ENCODE measurements at places on chromosomes 6 and 20.
A peak's percentile ranks its signal among the peaks of the same experiment; 100 is the strongest.

GRCh38 chr6:147251072-147251471, 46.9 kb downstream of the STXBP5 start:
- no peak for DNase-seq

DNA sequence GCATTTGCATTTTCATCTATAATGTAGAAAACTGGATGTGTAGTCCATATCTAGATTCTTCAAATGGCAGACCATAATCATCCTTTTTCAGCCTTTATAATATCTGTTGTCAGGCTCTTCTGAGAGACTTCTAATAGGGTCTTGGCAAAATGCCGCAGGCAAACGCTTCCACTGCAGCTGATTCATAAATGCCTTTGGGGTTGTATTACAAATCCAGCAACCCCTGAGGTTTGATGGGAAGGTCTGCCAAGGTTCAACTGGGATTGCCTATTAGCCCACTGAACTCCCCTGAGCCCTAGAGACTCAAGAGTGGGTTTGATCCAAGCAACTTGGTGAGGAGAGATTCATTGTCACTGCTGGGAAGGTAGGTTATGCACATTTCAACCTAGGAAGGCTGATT, 365.2 kb upstream of the POU3F2 start:
- no peak for DNase-seq

- DNase-seq = no peak
These were observed 37.6 kb upstream of the ANGPT4 start for GRCh38 chr20:953742-954141.

DNA sequence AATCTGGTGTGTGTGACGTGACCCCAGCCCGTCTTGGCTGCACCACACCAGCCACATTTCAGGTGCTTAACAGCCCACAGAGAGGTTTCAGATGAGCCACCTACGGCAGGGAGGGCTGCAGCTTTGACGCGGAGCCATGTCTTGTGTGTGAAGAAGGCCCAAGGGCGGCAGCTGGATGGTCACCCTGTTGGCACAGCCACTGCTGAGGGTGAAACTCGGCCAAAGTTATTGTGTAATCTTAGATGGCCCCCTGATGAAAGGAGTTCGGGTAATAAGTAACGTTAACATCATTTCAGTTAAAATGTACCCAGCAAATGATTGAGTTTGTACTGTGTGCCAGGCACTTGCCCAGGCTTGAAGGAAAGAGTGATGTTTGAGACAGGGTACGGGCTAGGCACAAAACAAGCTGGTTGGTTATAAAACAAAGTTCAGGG, 97.2 kb downstream of the SSR1 start:
- DNase-seq = no peak

DNA sequence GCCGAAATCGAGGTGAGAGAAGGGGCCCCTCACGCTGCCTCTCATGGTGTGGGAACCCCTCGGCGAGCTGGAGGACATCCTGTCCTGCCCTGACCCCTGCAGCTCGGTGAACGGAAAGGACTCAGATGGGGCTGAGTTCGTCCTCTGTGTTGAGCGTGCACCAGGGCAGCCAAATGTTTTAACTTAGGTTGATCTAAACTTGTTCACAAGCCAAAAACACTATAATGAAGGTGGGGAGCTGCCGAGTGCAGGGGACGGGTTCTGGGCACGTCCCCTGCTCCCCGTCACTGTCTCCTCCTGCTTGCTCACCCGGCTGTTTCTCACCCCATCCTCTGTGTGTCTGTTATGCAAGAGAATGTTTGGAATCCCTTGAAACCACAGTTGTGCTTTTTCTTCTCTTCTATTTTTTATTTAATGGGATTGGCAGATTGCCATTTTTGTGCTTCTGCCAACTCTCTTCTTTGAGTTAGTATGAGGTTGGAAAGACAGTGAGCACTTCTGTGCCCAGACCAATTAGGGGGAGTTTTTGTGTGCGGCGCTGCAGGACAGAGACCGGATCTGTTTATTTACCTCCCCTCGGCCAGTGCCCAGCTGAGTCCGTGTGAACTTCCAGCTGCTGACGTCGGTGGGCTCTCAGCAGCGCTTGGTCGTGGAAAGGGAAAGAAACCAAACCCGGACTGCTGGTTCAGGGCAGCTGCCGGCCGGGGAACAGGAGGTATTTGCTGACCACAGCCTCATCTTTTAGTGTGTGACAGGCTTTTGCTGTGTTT, 158.1 kb downstream of the DTNBP1 start:
- no peak for DNase-seq

- DNase-seq = no peak
These were observed 254.9 kb downstream of the TAF4 start for GRCh38 chr20:61810738-61811135.

DNA sequence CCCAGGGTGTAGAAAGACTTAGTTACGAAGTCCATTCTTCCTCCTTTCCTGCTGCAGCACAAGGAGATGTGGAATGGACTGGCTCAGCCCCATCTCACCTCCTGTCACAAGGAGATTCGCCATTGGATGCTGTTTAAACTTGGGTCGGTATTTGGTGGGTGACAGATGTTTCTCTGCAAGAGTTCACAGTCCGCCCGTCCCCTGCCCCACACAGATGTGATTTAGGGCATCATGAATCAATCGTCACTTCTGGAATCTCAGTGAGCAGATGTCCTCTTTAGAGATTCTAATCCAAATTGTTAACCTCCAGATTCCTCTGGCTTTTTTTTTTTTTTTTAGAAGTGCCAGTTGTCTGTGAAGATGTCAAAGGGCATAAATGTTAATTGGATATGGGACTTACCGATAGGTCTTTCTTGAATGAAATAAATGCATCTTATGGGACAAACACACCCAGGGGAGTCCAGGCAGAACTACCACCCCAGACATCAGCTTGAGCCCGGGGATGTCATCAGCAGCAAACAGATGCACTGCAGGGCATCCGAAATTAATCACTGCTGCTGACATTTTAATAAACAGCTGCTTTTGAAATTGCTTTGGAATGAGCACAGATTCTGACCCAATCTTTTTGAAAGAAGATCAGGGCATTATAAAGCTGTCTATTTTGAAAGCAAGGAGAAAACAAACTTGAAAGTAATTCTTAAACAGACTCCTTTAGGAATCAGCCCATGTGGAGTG, 117.6 kb upstream of the CDH4 start:
- DNase-seq = no peak

DNA sequence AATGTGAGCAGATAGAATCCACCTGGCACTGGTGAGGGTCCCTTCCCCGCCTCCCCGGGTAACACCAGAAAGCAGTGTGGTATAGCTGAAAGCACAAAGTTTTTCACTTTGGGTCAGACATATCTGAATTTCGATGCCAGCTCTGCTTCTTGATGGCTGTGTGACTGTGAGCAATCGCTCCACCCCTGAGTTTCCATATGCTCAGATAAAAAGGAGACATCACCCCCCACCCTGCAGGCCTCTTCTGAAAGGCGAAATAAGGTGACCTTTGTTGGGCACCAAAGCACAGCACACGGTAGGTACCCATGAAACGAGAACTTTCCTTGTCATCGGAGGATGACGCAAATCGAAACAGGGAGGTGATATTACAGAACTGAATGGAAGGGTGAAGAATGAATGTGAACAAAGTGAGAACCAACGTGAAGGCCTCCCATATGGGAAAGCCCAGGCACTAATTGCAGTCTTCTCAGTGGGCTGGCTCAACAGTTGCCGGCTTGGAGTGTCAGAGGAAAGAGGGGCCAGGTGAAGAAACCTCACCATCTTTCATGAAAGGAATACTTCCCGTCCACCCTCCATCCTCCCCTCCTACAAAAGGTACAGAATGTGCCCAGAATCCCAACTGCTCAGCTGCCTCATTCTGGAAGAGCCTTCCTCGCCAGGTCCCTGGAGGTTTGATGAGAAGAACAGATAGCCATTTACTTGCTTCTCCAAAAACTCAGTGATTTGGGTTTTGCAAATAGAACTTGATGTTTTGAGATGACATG, 61.8 kb downstream of the NFATC2 start:
- peak; percentile 56 for DNase-seq

GRCh38 chr6:155493694-155494143, 38.1 kb upstream of the NOX3 start:
- DNase-seq = no peak

- no peak for DNase-seq
These were observed 222.9 kb downstream of the TTLL2 start for GRCh38 chr6:167547751-167548150.

- DNase-seq = no peak
These were observed 91.7 kb upstream of the HDDC2 start for GRCh38 chr6:125393449-125393858.

- no peak for DNase-seq
These were observed 158.7 kb downstream of the UBE3D start for GRCh38 chr6:82906951-82907350.

- DNase-seq = peak; percentile 72
These were observed 58.6 kb downstream of the PPP1R3G start for GRCh38 chr6:5143634-5144311.

- DNase-seq = no peak
These were observed 8.1 kb downstream of the ARHGAP18 start for GRCh38 chr6:129701721-129702455.

GRCh38 chr6:123332070-123332469, 304.7 kb downstream of the TRDN start:
- DNase-seq = no peak

GRCh38 chr6:108574457-108575141, 13.9 kb downstream of the FOXO3 start:
- DNase-seq = no peak

GRCh38 chr6:42724825-42725224, 2.4 kb upstream of the PRPH2 start:
- no peak for DNase-seq

Data from stimulated activated CD4-positive, alpha-beta T cell treated with anti-CD3 and anti-CD28 coated beads, TNF-alpha, amount 100 ng/mL, for 24 hours (primary cell).